Regular cardiac myocyte (primary cell): ENCODE measurements at places on chromosomes 6 and 20. TPM values are rescaled to one million over a fixed set of nuclear protein-coding genes. Genes with fewer than 3 reads are reported as not detected.

Gene BCAS1
- total RNA-seq: under 0.01 and 0.19 TPM in 2 replicates

Gene C20orf144
- total RNA-seq: 0.19 and 0.28 TPM in 2 replicates

Gene PRDM1
- 0.58 and 2.0 TPM in 2 replicates for total RNA-seq

Gene IMPG1
- not detected in 2 replicates for total RNA-seq

Gene PRICKLE4
- 0.19 and 0.56 TPM in 2 replicates for total RNA-seq

Gene TRIM10
- total RNA-seq: under 0.01 TPM in 1 of 2 replicates, not detected in the other

Gene RAD21L1
- 0.19 TPM in 1 of 2 replicates, not detected in the other for total RNA-seq

Gene RALGAPB
- 18.6 and 24.8 TPM in 2 replicates for total RNA-seq

Gene ARMC2
- total RNA-seq: 1.5 and 6.2 TPM in 2 replicates

Gene TULP1
- not detected in 2 replicates for total RNA-seq

Gene PFDN4
- 109 and 115 TPM in 2 replicates for total RNA-seq

Gene PTCHD4
- total RNA-seq: 0.96 and 7.0 TPM in 2 replicates

Gene TRIM40
- total RNA-seq: not detected in 2 replicates

Gene UCKL1
- 13.5 and 25.9 TPM in 2 replicates for total RNA-seq

Gene TNFAIP3
- 36.0 and 47.9 TPM in 2 replicates for total RNA-seq

Gene SEMG1
- total RNA-seq: not detected in 2 replicates

Gene SLC22A7
- not detected in 2 replicates for total RNA-seq

Gene CCN5
- under 0.01 and 3.7 TPM in 2 replicates for total RNA-seq

Gene PKIG
- total RNA-seq: 42.8 and 74.4 TPM in 2 replicates

Gene SNX21
- total RNA-seq: 33.4 and 44.0 TPM in 2 replicates

Gene HCRTR2
- not detected in 2 replicates for total RNA-seq

Gene IPCEF1
- under 0.01 TPM in 1 of 2 replicates, not detected in the other for total RNA-seq

Gene DEFB132
- not detected in 2 replicates for total RNA-seq

Gene SLC35F1
- total RNA-seq: under 0.01 TPM in 1 of 2 replicates, not detected in the other
